Ammon's horn (tissue), 1 donor: ENCODE measurements at places on chromosomes 11 and 22.

GRCh38 chr11:96524475-96524874 is 134.7 kb downstream of the JRKL start:
- no peak for DNase-seq

DNA sequence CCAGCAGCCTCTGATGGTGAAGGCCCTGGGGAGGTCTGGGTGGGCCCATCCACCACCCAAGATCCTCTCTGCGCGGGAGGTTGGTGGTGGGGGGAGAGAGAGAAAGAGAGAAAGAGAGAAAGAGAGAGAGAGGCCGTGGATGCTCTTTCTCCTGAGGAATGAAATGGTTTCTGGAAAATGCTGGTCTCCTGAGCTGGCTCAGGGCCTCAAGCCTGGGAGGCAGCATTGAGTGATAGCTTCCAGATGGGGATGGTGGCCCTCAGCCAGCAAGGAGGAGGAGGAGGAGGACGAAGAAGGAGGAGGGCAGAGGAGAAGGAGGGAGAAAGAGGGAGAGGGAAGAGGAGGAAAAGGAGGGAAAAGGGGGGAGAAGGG is 4.6 kb downstream of the TSPAN32 start:
- DNase-seq, result no peak

GRCh38 chr22:19516378-19517170 is 7.6 kb downstream of the CLDN5 start:
- DNase-seq, result no peak

DNA sequence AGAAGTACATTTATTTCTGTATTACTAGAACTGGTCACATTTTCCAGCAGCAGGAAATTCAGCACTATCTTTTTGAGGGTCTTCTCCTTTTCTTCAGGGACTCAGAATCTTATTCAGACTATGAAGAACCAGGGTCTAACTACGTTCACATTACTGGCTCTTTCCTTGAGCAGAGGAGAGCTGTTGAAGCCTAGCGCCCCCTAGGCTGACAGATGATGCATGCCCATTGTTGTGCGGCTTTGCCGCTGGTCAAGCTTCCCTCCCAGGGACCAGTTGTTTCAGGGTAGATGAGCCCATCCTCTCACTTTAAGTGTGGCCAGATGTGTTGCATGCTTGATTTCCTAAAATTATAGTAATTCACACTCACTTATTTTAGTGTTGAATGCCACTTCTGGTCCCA is 168.2 kb upstream of the PDGFD start:
- DNase-seq, result no peak

DNA sequence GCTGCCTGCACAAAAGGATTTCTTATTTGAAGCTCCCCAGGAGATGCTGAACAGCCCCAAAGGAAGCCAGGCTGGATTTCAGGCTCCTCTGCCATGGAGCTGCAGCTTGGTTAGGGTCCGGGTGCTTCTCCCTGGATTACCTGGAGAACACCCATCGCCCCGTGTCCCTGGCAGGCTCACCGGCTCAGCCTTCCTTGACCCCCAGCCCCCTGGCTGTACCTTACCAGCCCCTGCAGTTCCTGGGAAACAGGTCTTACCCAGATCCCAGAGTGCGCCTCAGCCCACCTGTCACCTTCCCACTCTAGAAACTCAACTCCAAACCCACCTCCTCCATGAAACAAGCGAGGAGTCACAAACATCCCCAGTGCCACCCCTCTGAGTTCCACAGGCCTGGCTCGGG is 45.3 kb upstream of the CD5 start:
- no peak for DNase-seq

DNA sequence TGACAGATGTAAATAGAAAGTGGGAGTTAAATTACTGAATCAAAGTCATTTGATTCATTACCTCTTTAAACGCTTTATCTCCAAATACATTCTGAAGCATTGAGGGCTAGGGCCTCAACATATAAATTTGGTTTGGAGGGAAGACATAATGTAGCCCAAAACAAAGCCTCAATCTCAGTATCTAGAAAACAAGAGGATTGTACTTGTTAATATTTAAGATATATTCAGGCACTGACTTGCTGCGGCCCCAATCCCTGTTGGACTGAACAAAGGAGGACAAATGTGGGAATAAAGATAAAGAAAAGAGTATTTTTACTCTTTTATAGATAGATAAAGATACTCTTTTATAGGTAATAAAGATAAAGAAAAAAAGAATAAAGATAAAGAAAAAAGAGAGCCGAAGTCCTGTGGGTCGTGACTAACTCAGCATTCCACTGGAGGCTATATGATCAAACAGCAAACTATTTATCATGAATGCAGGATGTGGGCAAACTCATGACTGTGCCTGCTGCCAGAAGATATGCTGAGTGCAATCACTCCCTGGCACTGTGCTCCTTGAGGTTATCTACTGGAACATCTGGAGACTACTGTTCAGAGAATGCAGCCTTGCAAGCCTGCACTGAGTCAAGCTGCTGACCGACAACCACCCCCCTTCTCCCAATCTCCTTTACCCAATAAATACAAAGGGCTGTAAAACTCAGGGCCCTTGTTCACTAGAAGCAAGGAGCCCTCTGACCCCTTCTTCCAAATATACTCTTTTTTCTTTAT is 6.9 kb downstream of the OR10V1 start:
- no peak for DNase-seq

DNA sequence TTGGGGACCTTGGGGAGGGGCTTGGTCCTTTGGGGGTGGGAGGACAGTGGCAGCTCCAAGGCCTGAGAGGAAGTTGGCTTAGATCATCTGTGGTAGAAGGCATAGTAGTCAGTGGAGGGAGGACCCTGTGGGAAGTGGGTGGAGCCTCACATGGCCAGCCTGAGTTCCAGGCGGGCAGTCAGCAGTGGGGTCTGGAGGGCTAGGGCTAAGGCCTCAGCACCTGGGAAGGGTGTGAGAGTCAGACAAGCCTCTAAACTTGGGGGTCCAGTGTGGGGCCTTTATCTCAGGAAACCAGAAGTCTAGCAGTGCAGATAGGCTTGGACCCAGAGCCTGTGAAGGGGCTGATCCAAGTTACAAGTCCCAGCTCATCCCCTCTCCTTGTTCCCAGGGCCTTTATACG is 4.0 kb downstream of the NLRX1 start:
- DNase-seq, result no peak

GRCh38 chr22:45946805-45947600 is 30.0 kb downstream of the WNT7B start:
- peak; percentile 69 for DNase-seq

DNA sequence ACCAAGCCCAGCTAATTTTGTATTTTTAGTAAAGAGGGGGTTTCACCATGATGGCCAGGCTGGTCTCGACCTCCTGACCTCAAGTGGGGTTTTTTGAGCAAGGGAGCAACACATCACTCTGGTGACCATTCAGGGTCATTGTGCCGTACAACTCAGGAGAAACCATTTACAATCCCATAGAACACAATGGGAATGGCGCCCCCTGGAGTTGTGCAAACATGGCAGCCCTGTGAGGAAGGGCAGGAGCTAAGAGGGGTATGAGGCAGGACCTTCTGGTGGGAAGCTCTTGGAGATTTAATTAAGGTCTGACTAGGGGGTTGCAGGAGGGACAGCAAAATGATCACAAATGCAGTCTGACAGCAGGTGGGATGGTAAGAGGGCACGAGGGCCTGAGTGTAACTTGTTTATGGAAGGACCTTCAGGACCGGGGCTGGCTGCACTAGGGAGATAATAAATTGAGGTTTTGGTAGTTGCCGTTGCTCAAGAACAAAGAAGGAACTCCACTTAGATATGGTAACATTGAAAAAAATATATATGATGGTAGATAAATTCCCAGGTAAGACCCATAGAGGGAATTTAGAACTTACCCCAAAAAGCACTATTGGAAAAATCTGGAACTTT is 9.1 kb upstream of the CSF2RB start:
- DNase-seq, result no peak

DNA sequence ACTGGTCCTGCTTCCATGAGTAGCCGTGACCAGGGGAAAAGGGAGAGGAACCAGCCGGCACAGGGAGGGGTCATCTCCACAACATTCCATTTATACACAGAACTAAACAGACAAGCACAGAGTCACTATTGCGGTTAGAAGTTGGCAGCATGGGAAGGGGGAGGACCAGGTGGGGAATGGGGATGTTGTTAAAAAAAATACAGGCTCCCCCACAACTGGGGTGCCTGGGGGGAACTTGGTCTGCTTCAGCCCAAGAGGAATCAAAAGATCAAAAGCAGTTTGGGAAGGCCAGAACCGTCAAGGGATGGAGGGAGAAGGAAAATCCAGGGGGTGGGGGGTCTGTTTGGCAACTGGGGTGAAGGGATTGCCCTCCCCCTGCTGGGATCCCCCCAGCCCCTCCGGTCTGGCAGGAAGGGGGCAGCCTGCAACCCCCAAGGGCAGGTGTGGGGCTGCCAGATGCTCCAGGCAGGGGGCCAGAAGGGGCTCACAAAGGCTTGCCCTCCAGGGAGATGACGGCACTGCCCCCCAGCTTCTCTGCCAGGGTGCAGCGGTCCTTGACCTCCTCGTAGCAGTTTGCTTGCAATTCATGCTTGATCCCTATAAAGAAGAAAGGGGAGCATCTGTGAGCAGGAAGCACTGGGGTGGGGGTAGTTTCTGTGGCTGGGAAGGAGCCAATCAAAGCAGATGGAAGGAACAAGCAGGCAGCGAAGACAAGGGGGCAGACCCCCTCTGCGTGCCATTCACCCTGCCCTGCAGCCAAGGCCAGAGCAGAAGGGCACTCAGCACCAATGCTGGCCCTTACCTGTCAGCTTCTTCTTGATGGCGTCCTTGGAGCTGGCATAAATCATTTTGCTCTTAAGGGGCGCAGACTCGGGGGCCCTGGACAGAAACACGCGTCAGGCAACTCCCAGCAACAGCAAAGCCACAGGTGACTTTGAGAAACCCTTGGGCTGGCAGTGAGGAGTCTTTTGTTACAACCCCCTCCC is 2.8 kb downstream of the CFL1 start:
- DNase-seq, result peak; percentile 1

GRCh38 chr22:36486619-36487384 is 5.4 kb upstream of the TXN2 start:
- no peak for DNase-seq

DNA sequence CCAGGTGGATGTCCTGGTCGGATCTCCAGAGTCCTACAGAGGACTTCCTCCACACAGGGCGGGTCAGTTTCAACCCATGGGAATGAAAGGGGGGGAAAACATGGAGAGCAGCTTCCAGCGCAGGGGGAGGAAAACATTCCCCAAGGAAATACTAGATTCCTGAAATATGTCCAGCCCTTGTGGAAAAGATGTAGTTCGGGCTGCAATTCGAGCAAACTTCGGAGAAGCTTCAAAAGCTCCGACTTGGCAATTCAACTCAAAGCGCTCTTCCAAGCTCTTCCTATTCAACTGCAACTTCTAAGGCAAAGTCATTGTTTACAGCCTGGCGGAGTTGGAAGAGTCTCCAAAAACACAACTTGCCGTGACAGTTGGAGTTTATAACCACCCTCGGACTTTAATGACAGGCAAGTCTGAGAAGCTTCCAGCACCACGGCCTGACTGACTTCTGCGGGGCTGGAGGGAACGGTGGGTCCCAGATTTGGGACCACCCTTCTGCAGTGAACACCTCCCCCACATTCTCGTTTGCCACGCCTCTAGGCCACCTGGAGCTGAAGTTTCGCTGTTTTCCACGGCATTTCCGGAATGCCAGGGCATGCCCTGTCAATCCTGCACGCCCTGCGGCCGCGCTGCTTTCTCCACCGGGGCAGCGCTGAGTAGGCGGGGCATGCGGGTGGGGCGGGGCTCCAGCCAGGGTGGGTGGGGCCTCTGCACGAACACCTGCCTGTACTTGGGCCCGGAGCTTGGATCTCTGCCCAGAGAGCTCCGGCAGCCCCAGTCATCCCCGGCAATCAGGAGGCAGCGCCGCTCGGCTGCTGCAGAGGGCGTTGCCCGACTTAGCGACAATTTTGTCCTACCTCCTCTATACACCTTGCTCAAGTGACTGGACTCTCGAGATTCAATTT is 49.0 kb upstream of the BIRC3 start:
- DNase-seq, result peak; percentile 43

DNA sequence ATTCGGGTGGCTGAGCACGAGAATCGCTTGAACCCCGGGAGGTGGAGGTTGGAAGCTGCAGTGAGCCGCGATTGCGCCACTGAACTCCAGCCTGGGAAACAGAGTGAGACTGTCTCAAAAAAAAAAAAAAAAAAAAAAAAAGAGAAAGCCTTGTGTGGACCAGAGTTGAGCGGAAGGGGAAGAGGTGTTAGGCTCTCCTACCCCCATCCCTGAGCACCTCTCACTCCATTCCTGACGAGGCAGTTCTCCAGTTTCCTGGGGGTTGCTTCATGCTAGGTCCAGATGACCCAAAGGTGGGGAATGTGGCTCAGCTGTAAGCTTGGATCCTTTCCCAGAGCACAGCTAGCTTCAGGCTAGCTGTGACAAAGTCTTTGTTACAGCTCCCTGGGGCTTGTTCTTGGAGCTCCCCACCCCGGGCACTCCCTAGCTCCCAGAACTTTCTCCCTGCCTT is 8.8 kb upstream of the DNAL4 start:
- DNase-seq, result no peak

DNA sequence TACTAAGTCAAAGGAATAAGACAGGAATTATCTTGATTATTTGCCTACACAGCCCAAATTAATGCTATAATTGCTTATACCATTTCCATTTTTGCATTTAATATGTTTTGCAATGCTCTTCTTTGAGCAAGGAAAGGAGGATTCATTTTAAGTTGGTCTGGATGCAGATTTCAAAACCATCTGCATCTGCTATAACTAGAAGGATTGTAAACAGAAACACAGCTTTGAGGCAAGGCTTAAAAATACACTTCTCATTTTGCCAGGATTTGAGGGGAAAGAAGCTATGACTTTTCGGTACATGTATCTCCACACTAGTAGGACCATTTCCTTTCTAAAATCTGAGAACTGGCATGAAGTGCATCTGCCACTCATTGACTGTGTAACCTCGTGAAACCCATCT is 95.9 kb upstream of the MTNR1B start:
- DNase-seq, result no peak

- DNase-seq, result peak; percentile 60
These were observed 50.5 kb downstream of the MAPK1 start for GRCh38 chr22:21816787-21817496.

GRCh38 chr22:47561766-47562165 is 799.3 kb downstream of the TBC1D22A start:
- DNase-seq, result no peak

DNA sequence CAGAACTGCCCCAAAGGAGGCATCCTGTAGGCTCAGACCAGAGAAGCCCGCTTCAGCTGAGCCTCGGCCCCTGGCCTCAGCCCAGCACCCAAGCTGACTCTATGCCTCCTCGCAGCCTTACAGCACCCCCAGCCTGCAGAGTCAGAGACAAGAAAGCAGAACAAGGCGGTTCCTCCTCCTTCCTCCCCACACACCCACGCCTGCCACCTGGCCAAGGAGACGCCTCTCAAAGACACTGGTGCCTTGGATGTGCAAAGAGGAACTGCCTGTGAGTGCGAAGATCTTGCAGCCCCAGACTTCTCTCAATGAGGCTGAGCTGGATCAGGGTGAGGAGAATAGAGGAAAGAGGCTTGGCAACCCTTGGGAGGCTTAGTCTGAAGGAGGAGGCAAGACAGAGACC is 60.2 kb downstream of the PDE2A start:
- DNase-seq, result peak; percentile 70

DNA sequence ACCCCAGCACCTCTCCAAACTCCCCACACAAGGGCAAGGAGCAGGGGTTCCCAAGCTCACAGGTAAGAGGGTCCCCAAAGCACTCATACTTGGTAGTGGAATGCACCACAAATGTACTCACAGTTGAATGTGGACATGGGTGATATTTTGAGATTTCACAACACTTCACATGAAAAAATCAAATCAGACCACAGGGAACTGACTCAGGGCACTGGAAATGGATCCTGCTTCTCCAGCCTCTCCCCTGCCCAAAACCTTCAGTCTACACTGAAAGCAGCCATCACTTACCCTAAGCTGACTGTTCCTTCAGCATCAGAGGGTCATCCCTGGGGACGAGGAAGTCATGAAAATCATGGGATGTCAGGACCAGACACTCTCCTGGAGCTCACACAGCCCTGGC is 40.2 kb downstream of the SCGB1A1 start:
- DNase-seq, result no peak
